ENCODE measurements at places on chromosomes 6 and 20. TPM values are rescaled to one million over a fixed set of nuclear protein-coding genes. Genes with fewer than 3 reads are reported as not detected.

DNA sequence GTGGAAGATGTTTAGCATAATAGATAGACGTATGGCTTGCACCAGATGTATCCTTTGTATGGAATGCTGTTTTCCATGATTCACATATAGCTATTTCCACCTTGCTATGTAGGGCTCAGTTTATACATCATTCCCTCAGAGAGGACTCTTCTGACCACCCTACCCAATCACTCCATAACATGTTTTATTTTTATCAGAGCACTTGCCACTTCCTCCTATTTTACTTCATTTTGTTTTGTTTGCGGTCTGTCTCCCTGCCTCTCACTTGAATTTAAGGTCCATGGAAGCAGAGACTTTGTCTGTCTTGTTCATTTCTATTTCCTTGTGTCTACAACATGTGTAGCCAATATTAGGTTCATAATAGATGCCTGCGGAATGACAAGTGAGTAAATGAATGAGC lies 266.9 kb upstream of the CITED2 start:
- no peak for DNase-seq

- no peak for DNase-seq
Observed at GRCh38 chr6:22041797-22042480, 254.9 kb downstream of the PRL start.

DNA sequence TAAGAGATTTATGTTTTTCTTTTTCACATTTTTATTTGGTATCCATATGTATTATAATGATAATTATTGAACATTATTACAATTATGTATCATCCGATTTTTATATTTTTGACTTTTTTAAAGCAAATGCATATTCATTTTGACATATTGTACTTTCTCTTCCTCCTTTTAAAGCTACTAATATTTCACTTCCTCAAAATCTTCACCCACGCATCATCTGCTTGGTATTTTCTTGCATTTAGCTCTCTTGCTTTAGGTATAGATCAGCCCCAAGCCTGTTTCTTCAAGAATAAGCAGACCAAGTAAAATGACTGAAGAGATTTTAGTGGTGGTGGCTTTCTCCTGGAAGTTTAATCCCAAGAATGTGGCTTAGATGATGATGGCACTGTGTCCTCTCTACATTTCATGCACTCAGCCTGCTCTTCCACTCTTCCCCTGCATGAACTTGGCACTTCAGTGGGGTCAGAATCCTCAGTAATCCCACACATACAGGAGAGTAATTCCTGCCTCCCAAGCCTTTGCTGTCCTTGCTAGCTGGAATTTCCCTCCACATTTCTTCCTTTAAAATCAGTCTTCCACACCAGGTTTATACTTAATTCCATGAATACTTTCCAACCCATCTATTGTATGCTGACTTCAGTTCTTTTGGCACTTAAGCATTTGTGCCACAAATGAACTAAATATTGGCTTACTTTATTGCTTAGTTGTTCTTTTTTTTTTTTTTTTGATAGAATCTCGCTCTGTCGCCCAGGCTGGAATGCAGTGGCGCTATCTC lies 8.2 kb downstream of the NCOA7 start:
- DNase-seq: no peak

- no peak for DNase-seq
Observed at GRCh38 chr6:91097364-91097763, 510.5 kb upstream of the MAP3K7 start.

- DNase-seq: no peak
Observed at GRCh38 chr6:46269447-46270229, 98.9 kb upstream of the ENPP5 start.

DNA sequence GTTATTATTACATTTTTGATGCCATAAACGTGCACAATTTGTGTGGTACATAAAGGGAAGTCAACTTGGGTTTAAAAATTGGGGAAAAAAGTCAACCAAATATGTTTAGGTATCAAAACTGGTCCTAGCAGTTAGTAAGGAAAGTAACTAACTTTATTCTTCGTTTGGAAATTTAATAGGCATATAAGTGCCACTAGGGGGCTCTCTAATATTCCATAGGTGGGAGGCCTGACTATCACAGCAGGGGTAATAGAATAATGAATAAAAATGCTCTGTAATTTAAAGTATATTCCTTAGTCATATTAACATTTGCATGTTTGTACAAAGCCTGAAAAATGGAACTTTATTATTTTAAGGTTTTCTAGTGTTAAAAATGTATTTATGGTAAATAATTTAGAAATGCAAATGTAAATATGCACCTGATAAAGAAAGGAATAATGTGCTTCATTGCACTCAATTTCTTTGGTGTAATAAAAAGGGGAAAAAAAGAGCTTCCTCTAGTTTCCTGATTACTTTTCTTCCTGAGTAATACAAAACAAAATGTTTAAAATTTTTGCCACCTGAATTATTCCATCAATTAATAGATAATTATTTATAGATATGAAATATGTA lies 125.7 kb upstream of the HDAC2 start:
- peak; percentile 9 for DNase-seq

DNA sequence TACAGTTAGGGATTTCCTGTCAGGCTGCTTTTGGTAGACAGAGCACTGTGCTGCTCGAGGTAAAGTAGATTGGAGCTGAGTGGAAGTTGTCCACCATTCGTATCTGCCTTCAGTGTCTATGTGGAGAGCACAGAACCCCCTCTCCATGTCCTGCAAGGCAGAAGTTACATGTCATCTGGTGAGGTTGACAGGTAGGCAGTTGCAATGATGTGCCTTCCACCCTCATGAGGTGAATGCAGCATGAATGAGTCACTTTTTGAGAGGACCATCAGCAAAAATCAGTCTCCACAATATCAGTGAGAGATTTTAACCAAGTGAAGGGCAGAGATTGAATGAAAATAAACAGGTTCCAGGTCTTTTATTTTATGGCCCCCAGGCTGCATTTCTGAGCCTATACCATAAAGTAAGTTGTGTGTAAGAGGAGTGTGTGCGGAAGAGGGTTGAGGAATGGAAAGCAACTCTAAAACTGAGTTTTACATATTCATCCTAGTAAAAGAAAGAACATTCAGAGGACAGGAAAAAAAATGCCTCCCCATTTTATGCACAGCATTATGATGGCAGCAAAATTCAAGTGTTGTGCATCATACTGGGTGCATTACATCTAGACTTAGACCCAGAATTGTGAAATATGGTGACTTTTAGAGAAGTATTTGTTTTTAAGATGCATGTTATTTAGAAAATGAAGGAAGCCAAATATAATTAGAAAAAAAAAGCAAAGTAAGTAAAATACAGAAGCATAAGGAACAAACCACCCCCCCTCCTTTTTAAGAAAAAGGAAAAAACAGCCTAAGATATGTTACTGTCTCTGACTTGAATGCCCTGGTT lies 15.8 kb downstream of the TRAPPC3L start:
- DNase-seq: no peak

DNA sequence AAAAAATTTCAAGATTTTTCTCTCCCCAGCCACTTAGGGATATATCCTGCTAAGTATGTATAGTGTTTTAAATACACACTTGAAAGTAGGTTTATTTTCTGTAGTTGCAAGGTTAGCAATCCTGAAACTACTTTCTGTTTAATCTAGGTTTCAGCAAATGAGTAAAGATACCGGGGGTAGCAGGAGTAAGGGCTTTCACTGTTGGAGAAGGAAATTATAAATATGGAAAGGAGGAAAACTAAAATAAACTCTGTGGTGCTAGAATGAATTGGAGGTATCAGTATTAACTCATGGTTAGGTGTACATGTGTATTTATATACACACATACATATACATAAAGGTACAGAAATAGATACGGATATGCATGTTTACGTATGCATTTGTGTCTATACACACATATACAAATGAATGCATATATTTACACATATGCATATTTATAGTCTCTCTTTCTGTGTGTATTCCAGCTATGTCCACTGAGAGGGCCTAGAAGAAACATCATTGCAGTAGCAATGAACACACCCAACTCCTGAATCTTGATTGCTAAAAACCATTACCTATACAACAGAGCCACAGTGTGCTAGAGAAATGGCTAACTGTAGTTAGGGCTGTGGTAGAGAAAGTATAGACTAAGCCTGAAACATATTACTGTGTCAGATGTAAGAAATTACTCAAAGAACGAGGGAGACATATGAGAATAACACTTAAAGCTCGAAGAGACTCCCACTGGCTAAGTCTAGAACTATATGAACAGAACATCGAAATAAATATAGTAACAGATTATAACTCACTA lies 95.9 kb upstream of the EMILIN3 start:
- DNase-seq: no peak

TUBB2A gene
- polyA plus RNA-seq: 7.3 TPM

MATN4 gene
- polyA plus RNA-seq: not detected

Data from CD4-positive, alpha-beta memory T cell (primary cell).